Suprapubic skin (tissue), 4 donors: ENCODE measurements at places on chromosomes 3 and 15.

DNA sequence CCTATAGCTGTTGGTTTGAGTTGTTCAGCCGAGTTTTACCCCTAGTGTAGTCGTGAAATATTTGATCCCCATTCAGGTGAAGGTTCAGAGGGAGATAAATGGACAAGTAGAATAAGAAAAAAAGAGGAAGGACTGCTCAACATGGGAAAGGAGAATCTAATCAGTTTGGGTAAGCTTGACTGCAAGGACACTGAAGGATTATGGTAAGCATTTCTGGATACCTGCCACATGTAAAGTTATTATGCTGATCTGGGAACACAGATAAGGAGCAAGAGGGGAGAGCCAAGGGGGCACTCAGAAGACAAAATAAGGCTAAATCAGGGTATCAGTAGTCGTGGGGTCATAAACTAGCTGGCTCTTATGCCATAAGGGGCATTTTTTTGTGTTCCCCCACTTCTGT lies 49.9 kb downstream of the TFG start:
- DNase-seq = no peak

- DNase-seq = no peak
These were observed 90.2 kb downstream of the NFKBIZ start for GRCh38 chr3:101939361-101940049.

GRCh38 chr3:170864525-170865208 lies 5.3 kb downstream of the RPL22L1 start:
- no peak for DNase-seq

DNA sequence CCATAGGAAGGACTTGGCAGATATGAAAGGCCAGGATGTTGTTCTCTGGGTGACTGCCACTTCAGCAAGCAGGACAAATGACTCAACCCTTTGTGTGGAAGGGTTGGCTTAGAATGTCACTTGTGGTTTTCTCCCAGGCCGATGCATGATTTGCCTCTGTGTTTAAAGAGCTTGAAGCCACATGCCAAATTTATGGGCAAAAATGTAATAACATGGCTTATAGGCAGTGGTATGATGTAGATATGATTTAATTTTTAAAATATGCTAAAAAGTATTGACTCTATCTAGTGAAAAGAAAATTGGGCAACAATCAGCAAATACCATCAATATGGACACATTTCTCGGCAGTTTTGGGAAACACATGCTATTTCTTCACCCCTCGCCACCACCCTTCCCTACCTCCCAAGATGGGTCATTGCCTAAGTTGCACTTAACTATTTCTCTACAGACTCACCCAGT lies 114.6 kb downstream of the CYP19A1 start:
- DNase-seq = no peak

- no peak for DNase-seq
These were observed 16.8 kb downstream of the EMC4 start for GRCh38 chr15:34241376-34242330.

- no peak for DNase-seq
These were observed 618 bp downstream of the PARL start for GRCh38 chr3:183884097-183884426.

GRCh38 chr3:128343287-128344051 lies 123.2 kb downstream of the DNAJB8 start:
- DNase-seq = no peak

- DNase-seq = no peak
These were observed 31.1 kb downstream of the SERP1 start for GRCh38 chr3:150515210-150515609.

- DNase-seq = no peak
These were observed 52.9 kb upstream of the PLCL2 start for GRCh38 chr3:16831846-16832245.

- DNase-seq = no peak
These were observed 55.4 kb downstream of the EOMES start for GRCh38 chr3:27666708-27667107.

DNA sequence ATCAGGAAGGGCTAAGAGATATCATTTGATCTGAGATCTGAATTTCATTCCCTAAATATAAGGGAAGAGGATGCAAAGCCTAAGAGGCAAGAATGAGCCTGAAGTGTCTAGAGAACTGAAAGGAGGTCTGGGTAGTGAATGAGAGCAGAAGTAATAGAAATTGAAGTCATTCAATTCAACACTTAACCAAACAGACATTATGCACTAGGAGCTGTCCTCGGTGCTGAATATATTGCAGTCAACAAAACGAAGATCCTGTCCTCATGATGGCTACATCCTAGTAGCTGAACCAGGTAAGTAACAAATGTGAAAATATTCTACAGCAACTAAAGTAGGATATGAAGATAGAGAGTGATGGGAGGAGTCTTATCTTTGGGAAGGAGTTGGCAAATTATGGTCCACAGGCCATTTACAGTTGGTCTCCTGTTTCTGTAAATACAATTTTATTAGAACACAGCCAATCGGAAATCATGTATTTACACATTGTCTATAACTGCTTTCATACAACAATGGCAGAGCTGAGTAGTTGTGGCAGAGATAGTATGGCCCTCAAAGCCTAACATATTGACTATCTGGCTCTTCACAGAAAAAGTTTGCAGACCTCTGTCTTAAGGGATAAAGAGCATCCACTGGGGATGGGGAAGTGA lies 192.9 kb upstream of the CADPS start:
- no peak for DNase-seq

GRCh38 chr15:66581972-66582537 lies 16.3 kb upstream of the LCTL start:
- no peak for DNase-seq

DNA sequence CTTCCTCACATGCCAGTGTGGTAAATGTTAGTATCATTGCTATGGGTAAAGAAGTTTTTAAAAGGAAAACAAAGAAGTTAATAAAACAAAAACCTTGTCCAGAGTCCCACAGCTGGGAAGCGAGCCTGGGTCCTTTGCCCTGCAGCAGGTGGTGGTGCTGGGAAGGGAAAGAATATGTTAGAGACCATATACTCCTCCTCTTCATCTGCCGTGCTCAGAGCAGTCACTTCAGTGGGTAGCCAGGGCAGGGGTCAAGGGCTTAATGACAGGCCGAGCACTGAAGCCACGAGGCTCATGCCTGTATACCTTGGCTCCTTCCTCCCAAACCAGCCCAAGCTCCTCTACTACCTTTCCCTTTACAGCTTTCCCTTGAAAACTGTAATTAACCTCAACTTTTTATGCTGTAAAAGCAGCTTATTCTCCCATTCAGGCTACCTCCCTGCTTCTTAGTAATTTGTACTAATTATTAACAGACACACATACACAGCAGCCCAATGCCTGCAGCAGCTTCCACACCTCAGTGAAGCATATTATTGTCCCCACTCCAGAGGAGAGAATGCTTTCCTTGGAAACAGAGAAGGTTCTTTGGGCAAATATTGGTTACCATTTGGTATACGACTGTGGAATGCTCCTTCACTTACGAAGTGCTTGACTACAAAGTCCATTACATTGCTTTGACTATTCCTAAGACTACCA lies 362.1 kb downstream of the EPHB1 start:
- no peak for DNase-seq

- no peak for DNase-seq
These were observed 38.9 kb downstream of the TFG start for GRCh38 chr3:100748220-100748619.

DNA sequence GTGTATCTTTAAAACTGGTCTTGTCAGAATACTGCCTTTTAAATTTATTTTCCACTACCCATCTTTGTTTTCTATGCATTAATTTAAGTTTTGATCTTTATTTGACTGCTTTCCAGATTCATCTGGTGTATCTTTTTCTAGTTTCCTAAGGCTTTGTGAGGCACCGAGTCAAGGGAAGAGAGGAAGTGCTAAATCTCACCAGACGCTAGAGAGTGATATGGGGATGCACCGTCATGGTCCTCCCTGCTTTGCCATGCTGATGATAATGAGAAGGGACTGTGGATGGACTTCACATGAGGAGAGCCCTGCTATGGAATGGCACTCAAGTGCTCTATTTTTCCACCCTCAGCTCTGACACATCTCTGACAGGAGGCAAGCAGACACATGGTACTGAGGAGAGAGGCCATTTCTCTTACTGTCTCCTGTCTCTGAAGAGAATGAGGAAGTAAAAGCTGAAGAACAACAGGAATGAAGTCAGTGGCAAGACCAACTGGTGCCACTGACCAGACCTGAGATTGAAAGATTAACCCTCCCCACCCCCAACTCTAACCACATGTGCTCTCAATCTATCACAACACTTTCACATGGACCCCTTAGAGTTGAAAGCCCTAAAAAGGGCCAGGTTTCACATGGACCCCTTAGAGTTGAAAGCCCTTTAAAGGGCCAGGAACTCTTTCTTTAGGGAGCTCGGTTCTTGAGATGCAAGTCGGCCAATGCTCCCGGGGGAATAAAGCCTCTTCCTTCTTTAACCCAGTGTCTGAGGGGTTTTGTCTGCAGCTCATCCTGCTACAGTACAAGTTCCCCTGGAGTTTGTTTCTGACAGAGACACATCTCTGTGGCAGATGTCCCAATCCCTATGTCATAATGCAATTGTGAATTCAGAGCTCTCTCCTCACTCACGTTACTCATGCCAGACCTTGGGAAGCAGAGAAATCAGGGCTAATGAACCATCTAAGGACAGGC lies at the start of gene IQCF2:
IQCF2 (plus strand) TSS at position 913 of the 963 bp plus-strand sequence. CDS start 52 bp downstream, outside the sequence.
- no peak for DNase-seq

DNA sequence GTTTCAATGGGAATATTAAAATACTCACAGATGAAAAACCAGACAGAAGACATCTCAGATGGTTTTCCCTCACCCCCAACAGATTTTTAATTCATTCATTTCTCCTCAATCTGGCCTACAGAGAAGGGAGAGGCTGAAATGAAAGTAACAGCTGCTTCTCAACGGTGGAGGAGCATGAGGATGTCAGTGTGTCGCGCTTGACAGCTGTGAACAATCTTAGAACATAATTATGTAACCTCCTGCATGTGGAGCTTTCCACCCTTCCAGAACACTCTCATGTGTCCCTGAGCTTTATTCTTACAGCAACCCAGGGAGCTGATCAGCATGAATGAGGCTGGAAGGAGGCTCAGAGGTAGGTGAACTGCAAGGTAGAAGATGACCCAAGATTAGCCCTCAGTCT lies 52.7 kb downstream of the MB21D2 start:
- no peak for DNase-seq

DNA sequence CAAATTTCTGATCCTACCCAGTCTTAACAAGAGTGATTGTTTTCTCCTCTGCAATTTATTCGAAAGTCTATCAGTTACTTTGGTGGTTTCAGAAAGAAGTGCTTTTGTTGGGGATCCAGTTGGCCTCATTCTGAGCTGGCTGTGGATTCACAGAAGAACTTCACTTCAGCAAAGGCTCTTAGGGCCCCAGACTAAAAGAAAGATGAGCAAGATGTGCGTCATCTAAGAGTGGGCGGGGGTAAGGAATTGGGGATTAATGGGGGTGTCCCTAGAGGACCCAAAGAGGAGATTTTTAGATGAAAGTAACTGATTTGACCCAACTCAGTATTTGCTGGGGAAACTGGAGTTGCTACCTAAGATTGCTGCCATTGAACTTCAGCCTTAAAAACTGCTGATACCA lies 63.9 kb upstream of the TSEN2 start:
- no peak for DNase-seq

- no peak for DNase-seq
These were observed 26.1 kb upstream of the NMB start for GRCh38 chr15:84684092-84684491.

DNA sequence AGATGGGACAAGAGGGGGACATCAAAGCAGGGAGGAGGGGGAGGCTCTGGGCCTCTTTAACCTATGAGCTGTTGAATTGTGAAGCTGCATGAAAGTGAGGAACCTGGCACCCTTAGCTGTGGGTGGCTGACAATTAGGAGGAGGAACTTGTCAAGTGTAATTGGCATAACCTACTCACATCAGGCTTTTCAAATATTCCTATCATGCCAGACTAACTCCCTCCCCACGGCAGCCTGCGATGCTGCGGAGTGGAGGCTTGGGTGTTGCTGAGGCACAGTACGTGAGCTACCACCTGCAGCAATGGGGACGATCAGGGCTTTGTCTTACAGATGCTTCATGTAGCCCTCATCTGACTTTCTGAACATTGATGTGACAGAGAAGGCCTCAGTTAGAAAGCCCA lies 180.7 kb upstream of the SNTN start:
- DNase-seq = no peak

DNA sequence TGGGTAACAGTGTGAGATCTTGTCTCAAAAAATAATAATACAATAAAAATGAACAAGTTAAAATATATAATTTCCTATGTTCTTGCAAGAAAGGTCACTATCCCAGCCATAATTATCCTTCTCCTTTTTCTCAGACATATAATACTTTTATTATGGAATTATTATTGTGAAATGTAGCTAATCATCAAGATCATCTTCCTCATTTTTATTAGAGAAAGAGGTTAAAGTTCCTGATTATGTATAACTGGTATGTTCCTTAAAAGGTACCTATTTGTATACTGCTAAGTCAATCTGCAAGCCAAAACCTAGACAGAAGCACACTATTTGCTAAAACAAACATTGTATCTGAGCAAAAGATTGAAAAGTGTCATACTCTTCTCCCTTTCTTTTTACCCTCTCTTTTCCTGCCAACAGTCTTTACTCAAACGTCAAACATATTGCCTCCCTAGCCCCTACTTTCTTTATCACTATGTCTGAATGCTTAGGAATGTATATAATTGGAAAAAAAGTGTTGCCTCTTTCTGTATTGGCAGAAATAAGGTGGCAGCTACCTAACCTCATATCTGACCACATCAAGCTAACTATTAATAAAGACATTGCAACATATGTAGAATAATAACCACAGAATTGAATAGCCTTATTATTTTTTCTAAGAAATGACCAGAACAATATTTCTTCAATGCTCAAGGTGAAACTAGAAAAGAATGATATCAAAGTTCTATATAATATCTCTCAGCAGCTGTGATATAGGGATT lies 18.5 kb downstream of the SEC11A start:
- no peak for DNase-seq

- no peak for DNase-seq
These were observed at the start of gene RAB6B for GRCh38 chr3:133895208-133896001. TSS of gene RAB6B (minus strand) at chr3:133895882. CDS start at chr3:133895466, 416 bp downstream.

GRCh38 chr3:122691195-122691594 lies 10.6 kb downstream of the PARP14 start:
- no peak for DNase-seq

DNA sequence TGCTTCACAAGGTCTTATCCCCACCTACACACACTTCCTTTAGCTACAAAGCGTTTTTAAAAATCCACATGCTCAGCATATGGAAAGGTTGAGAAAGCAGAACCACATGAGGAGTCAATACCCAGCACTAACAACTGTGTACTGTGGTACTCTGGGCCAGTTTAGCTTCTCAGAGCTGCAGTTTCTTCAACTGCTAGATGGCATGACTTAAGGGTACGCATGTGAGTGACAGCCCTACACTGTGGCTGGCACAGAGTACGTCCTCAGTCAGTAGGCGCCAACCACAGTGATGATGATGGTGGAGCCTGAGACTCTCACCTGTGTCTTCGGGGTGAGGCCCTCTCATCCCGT lies 17.4 kb downstream of the CCDC12 start:
- DNase-seq = no peak
